ENCODE measurements at places on chromosomes 13 and 19.

GRCh38 chr19:1361601-1362386 lies 21.9 kb upstream of the NDUFS7 start:
- DNase-seq = no peak

DNA sequence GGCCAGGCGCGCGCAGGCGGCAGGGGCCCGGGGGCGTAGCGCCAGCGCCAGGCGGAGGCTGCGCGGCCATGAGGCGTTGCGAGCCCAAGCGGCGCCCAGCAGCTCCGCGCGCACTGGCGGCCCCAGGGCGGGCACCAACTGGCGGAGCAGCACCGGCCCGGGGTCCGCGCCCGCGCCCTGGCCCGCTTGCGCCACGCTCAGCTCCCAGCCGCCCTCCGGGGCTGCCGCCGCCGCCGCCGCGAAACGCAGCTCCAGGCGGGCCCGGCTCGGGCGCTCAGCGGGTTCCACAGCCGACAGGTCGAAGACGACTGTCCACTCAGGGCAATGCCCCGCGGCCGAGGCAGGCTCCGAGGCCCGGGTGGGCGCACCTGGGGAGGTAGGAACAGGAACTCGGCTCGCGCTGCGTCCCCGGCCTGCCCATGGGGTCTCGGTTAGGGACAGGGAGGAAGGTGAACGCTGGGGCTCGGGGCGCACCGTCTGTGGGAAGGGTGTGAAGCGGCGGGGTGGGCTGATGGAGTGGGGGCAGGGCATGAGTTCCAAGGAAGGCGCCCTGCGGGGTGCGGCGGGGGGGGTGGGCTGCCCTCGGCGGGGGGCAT lies 26.8 kb downstream of the CERS1 start:
- no peak for DNase-seq

DNA sequence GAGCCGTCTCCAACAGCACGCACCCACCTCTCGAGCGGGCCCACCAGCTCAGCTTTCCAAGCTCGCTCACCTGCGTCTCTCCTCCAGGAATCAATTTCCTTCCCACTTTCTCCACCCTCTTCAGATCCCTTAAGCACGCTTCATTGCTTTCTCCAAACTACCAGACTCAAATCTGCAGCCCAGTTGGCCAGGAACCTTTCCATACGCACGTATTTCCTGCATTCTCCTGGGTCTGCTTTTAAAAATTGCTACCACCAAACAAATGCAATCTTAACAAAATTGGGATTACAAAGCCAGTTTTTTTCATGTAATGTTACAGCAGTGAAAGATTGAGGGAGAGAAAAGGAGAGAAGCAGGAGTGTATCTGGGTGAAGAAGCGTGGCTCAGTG lies 1.5 kb downstream of the ENOX1 start:
- DNase-seq = no peak

GRCh38 chr13:93116809-93117208 lies 109.8 kb upstream of the GPC6 start:
- peak; percentile 60 for DNase-seq

GRCh38 chr13:105572401-105572800 lies 963.1 kb downstream of the EFNB2 start:
- DNase-seq = no peak

GRCh38 chr13:90763476-90764150 lies 583.9 kb upstream of the MIR17HG start:
- DNase-seq = no peak

GRCh38 chr19:18280247-18281081 lies 958 bp downstream of the JUND start:
- peak; percentile 28 for DNase-seq

DNA sequence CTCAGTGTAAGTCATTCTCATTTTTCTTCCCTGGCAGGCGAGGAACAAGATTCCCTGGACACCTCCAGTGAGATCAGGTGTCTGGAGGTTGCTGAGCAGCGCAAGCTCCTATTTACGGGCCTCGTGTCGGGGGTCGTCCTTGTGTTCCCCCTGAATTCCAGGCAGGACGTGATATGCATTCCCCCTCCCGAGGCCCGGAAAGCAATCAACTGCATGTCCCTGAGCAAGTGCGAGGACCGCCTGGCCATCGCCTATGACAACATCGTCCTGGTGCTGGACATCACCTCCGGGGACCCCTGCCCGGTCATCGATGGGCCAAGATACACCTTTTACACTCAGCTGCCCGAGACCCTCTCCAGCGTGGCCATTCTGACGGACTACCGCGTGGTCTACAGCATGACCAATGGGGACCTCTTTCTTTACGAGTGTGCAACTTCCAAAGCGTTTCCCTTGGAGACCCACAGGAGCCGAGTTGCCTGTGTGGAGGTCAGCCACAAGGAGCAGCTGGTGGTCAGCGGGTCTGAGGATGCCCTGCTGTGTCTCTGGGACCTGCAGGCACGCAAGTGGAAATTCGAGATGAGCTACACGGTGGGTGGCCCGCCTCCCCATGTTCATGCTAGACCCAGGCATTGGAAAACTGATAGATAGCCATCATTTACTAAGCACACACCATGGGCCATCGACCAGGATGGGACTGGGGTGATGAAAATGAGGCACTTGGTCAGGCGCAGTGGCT lies 21.5 kb upstream of the SIN3B start:
- DNase-seq = no peak

DNA sequence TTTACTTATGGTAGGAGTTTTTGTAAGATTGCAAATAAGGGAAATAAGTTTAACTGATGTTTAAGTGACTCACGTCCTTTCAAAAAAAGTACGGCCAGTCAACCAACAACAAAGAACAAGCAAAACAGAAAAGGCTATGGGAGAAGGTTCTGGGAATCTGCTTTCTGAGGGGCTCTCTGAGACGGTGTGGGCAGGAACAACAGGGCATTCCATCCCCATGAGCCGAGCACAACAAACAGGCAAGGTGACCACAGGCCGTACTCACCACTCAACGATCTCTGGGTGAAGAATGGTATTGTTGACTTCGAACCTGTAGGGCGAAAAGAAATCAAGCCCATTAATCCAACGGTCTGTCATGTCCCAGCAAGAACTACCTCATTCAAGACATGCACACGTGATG lies 43.8 kb downstream of the PEPD start:
- DNase-seq = no peak

DNA sequence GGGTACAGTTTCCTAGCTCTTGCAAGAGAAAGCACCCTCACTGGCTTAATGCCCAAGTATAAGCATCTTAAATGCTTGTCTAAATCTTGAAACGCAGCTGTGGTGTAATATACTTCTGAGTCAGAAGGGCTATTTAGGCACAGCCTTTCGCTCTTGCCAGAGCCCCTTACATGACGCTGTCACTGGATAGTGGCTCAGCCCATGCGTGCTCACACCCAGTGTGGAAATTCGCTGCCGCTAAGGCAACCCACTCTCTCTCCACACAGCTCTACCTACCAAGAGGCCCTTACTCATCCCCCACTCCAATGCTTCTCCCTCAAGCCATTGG lies 24.0 kb downstream of the UQCRFS1 start:
- DNase-seq = no peak

DNA sequence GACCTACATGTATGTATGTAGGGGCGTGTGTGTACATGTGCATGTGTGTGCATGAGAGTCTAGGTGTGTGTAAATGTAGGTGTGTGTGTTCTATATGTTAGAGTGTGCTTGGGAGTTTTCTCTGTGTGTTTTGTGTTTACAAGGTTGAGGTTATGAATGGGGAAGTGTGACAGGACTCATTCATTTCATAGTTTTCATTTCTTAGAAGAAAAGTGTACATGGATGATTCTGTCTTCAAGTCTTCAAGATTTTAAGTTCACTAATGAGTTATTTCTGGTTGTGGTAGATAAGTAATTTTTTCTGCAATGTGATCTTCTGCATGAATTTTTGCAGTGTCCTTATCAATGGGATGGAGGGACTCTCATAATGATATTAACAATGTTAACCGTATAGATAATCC lies 118.2 kb upstream of the SLC10A2 start:
- no peak for DNase-seq

GRCh38 chr13:52165411-52165810 lies 6.0 kb upstream of the NEK3 start:
- DNase-seq = no peak

GRCh38 chr19:7526059-7526929 lies 3.9 kb downstream of the MCOLN1 start:
- no peak for DNase-seq

GRCh38 chr19:16585808-16586476 lies 13.7 kb upstream of the SLC35E1 start:
- no peak for DNase-seq

- DNase-seq = no peak
Measured at GRCh38 chr13:113876346-113877148, 12.7 kb upstream of the GAS6 start.

- DNase-seq = no peak
Measured at GRCh38 chr19:932648-933552, 7.1 kb downstream of the ARID3A start.

- DNase-seq = no peak
Measured at GRCh38 chr13:71602344-71602743, 264.7 kb downstream of the DACH1 start.

DNA sequence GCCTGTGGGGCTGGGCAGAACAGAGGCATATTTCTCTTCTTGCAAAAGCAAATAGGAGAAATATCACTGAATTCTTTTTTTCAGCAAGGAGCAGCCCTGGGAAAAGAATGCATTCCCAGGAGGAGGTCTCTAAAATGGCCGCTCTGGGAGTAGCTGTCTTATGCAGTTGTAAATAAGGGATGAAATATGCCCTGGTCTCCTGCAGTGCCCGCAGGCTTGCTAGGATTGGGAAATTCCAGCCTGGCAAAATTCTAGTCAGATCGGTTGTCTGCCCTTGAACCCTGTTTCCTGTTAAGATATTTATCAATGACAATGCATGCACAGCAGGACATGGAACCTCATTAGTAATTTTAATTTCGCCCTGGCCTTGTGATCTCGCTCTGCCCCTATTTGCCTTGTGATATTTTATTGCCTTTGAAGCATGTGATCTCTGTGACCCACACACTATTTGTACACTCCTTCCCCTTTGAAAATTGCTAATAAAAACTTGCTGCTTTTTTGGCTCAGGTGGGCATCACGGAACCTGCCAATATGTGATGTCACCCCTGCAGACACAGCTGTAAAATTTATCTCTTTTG lies 1993.2 kb downstream of the PCDH9 start:
- no peak for DNase-seq

DNA sequence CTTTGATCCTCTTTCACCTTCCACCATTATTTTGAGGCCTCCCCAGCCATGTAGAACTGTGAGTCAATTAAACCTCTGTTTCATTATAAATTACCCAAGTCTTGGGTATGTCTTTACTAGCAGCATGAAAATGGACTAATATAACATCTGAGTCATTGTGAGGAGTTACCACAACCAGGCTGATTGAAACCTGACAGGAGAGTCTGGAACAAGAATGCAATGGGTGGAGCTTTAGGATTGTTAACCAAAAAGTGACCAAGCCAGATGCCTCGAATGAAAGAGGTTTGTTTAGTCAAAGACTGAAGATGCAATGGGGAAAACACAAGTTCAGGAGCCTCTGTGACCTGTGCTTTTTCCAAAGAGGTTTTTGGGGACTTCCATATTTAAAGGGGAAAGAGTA lies 659.0 kb downstream of the SLITRK6 start:
- no peak for DNase-seq

- no peak for DNase-seq
Measured at GRCh38 chr19:56174550-56174949, 1.3 kb upstream of the GALP start.

GRCh38 chr13:93180356-93180969 lies 46.1 kb upstream of the GPC6 start:
- no peak for DNase-seq

DNA sequence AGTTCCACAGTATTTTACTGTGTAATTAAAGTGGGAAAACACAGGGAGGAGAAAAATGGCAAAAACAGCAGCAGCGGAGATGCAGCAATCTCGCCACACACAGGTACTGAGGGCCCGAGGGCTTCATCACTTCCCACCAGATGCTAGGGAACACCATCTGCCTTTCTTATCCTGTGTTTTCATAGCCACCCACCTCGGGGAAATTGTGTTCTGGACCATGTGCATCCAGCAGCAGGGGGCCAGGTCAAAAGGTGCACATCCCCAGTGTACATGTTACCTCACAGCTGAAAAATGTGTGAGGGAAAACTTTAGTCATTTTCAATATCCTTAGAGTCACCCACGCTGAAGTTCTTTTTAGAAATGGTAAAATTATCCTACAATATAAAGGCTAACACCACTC lies 30.2 kb downstream of the PDCD5 start:
- DNase-seq = no peak

GRCh38 chr19:33171916-33172359 lies 22.2 kb upstream of the LRP3 start:
- DNase-seq = no peak

DNA sequence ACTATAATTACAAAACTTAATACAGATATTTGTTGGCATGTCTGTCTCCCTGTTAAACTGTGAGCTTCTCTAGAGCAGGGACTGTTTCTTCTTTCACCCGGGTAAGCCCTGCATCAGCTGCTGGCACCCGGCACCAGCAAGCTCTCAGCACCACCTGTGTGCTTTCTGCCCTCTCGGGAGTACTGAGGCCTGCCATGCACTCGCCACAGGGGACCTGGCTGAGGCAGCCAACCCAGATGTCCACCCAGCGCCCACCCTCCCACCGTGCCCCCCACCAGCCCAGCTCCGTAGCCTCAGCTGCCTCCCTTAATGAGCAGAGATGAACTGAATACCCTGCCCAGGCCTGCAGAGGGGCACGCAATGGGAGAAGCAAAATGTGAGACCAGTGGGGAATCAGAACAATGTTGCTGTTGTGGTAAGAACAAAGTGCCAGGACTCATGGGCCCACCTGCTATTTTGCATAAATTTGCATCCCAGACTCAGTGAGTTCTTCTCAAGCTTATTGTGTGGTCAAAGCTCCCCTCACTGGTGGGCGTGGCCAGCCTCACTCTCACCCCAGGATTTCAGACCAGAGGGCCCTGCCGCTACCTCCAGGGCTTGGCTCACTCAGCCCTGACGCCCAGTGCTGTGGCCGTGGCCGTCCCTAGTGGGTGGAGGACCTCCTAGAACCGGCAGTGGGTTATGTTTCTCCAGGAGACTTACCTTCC lies 14.6 kb upstream of the SERPINE3 start:
- no peak for DNase-seq

DNA sequence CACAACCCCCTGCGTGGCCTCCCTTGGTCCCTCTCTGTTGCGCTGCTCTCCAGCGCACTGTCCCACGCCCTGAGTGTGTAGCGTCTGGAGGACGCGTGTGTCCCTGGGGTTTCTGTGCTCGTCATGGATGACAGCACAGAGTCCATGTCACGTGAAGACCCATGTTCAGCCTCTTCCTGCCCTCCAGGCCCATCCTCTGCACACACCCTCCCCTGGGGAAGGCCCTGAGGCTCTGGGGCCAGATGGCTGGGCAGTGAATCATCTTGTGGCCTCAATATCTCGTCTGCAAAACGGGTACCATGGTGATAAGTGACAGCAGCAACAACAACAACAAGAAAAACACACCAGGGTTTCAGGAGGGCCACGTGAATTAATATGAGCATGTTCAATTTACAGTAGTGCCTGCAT lies 71.5 kb upstream of the ARHGEF7 start:
- no peak for DNase-seq

- DNase-seq = no peak
Measured at GRCh38 chr13:47036294-47037008, 139.6 kb upstream of the HTR2A start.

DNA sequence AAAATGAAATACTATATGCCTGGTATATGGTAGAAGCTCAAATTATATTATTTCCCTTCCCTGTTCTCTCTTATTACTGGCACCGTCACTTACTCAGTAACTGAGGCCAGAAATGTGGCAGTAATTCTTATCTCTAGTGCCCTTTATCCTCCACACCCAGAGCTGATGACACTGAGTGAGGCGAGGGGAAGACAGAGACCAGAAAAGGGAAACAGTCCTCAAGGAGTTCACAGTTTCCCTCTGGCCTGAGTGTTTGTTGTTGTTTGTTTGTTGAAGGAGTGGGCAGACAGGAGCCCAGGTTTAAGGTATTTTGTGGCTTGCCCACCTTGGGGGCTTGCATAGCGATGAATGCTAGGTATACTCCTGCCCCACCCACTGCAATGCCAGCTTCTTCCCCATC lies 101.5 kb upstream of the FNDC3A start:
- DNase-seq = no peak
